MCF 10A (cell line): ENCODE measurements at places on chromosomes 4 and X.

- DNase-seq: no peak
Observed at GRCh38 chr4:37599092-37599790, 86.9 kb downstream of the RELL1 start.

- DNase-seq: no peak
Observed at GRCh38 chr4:84574069-84574720, 8.7 kb upstream of the CDS1 start.

DNA sequence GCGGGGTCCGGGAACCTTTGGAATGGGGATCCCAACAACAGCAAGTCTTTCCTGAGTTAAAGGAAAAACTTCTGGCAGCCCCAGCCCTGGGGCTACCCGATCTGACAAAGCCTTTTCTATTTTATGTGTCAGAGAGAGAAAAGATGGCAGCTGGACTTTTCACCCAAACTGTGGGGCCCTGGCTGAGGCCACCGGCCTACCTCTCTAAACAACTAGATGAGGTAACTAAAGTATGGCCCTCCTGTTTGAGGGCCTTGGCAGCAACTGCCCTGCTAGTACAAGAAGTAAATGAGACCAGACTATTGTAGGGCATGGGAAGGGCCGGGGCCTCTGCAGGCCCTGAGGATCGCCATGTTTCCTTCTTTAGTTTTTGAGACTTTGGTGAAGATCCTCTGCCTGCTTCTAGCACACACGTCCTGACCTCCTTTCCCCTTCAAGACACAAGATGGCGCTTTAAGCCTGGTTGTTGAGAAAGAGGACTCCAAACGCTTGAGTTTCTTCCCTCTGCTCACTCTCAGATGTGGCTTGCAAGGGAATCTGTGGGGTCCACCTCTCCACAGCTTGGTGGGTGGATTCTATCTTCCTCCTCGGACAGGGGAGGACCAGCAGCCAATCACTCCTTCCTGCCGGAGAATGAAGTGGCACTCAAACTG, 18.5 kb upstream of the DRD5 start:
- DNase-seq: peak; percentile 81

- DNase-seq: no peak
Observed at GRCh38 chr4:146041139-146042004, 102.7 kb upstream of the ZNF827 start.

DNA sequence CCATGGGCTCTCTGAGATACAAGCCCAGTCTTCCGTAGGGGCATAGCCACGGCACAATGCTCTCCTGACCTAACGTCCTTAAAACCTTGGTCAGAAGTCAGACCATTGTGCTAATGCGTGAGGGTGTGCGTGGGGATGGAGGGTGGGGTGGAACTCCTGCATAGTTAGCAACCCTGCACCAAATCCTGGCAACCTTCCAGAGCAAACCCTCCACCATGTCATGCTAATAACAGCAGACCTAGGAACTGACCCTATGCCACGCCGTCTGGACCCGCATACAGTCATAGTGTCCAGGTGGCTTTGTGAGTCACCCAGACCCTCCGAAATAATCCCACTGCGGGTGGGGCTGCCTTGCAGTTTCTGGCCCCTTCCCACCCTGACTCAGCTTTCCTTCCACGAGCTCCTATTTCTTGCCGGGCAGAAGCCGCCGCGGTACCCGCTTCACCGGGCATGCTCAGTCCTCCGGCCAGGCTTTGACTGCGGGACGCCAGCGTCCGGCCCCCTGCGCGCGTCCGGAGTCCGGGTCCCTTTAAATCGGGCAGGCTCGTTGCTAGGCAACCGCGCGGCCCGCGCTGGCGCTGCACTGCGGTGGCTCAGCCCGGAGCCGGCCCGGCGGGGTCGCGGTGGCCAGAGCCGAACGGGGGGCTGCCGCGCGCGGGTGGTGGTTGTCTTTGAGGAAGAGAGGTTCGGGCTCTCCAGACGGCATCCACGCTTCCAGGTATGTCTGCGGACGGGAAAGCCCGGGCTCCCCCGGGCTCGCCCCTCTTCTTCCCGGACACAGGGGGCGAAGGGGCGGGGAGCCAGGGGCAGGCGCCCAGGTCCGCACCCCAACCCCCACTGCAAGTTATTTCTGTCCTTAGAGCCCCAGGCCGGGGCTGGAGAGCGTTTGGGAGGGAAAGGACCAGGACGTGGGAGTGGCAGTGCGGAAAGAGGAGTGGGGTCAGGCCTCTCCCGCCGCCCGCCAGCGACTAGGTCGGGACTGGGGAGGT, at the start of gene CCDC160:
TSS of gene CCDC160 (plus strand) at position 557 of the 989 bp plus-strand sequence. CDS start 7,619 bp downstream, outside the sequence.
- no peak for DNase-seq
